ENCODE measurements at places on chromosomes 11 and 22.

- no peak for DNase-seq
These were observed 4.3 kb upstream of the PLXNB2 start for GRCh38 chr22:50311606-50312351.

GRCh38 chr11:130379276-130379675 lies 49.1 kb downstream of the ADAMTS8 start:
- no peak for DNase-seq

DNA sequence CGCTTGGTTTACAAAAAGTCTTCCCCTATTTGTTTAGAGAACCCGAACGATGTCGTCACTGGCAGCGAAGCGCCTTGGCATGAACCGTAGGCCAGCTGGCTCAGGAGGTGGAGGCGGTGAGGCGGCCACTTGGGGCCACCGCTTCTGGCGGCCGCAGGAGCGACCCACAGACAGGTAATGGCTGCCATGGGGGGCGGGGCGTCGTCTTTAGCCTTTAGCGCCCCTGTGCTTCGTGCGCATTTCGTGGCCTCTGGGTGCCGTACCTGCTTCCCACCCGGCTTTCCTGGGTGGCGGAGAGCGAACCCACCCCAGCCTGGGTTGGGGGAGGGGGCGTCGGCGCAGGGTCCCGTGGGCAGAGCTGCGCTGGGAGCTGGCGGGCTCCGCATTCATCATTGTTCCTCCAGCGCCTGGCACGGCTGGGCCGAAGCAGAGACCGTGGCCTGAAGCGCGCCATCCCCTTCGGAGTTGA lies 469 bp upstream of the OSBP2 start:
- DNase-seq, result peak; percentile 63

- DNase-seq, result no peak
These were observed 125.0 kb upstream of the ARHGAP42 start for GRCh38 chr11:100562128-100562527.

DNA sequence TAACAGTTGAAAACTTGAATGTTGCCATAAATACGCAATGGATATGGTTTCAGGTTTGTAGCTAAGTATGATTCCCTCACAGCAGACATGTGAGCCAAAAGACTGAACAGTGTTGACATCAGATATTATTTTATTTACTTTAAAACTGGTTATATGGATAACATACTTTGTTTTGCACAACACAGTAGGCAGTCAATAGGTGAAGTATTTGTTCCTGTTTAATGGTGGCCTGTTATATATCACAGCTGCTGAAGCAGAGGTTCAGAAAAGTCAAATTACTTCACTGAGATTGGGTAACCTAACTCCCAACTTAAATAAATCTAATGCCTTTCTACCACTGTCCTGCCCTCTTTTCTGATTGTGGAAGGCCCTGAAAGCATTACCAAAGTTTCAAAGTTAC lies 44.6 kb downstream of the YAP1 start:
- no peak for DNase-seq

GRCh38 chr22:20086763-20087162 lies 6.7 kb downstream of the DGCR8 start:
- no peak for DNase-seq

- DNase-seq, result no peak
These were observed 11.2 kb downstream of the EIF4G2 start for GRCh38 chr11:10797531-10797930.

- no peak for DNase-seq
These were observed 40.5 kb downstream of the BRD1 start for GRCh38 chr22:49786976-49787706.

DNA sequence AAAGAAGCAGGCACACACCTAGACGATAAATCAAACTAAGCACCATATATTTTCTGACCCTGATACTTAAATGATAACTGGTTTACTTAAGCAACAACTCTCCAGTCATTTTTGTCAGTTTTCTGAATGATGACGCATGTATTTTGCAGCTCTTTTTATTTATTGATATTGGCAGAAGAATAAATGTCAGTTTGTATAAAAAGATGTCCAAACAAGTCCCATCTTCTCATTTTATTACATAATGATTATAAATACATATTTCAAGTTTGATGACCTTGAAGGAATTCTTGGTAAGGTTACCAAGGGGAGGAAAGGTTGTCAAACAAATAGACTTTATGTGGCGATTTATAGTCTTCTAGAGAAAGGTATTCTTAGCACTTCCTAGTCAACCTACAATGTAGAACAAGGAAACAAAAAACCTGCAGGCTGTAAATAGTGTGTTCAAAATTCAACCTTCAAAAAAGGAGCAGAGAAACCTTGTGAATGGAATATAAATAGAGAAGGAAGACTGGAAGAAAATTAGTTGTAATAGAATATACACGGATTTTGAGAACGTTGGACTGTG lies 190.7 kb downstream of the JRKL start:
- no peak for DNase-seq

GRCh38 chr11:2927851-2928604 lies 1.2 kb downstream of the PHLDA2 start:
- DNase-seq, result no peak

DNA sequence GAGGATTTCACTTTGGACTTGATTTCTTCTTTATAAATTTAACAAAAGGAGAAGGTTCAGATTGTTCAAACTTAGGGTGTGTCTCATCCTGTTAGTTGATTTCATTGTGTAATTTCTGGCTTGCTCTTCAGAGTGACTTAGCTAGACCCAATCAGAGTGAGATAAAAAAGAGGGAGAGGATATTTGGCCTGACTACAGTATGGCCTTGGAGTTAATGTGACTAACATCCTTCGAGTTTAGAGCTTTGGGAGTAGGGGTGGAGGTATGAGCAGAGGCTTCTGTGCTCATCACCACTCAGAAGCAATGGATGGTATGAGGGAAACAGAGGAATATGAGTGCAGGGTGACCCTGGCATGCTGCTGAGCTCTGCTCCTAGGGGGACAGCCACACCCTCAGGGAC lies 114.2 kb downstream of the ME3 start:
- DNase-seq, result no peak

DNA sequence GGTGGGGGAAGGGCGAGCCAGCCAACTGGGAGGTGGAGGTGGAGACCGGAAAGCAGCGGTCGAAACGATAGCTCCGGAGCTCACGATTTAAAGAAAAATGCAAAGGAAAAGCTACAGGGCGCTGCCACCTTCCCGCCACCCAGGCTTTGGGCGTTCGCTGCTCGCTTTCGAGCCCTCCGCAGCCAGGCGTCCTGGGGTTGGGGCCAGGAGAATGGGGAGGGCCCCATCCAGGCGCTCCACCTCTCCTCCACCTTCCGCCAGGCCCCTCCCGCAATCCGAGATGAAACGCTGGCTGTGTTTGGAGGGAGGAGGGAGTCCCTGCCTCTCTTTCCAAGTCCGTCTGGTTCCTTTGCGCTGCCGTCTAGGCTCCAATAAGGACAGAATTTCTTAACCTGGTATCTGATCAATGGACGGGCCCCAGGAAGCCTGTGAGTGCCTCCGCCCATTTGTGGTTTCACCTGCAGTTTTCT lies 483 bp upstream of the ABTB2 start:
- peak; percentile 63 for DNase-seq

GRCh38 chr11:23370580-23371275 lies 510.5 kb upstream of the CCDC179 start:
- DNase-seq, result no peak

DNA sequence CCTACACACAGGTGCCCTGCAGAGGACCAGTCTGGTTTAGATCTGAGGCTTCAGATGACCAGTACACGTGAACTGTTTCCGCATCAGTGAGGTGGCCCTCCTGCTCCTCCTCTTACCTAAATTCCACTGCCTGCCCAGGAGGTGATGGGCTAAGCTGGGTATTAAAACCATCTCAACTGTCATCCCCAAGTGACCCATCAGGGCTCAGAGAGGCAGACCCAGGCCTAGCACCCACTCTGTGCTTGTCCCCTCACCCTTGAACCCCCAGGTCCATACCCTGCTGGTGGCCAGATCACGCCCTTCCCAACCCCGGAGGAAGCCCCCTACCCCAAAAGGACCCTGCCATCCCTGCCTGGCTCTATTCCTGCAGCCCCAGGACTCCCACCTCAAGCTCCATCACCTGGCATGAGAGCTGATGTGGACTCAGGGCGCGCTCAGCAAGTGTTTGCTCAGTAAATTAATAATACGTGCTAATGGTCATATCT lies 21.3 kb downstream of the RSPH14 start:
- DNase-seq, result no peak

DNA sequence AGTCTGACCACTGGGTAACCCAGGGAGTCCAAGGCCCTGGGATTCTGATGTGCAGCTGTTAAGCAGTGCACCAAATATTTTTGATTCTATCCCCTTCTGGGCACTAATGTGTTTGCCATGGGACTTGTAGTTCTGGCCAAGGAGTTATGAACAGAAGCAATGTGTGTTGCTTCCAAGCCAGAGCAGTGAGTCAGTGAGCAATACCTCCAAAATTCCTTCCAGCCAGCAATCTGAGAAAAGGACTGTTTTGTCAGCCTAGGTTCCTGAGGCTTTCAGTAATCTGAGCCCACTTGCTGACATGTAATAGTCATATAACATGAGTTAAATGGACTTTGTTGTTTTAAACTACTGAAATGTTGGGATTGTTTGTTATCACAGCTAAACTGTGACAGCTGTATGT lies 311.4 kb downstream of the NELL1 start:
- no peak for DNase-seq

DNA sequence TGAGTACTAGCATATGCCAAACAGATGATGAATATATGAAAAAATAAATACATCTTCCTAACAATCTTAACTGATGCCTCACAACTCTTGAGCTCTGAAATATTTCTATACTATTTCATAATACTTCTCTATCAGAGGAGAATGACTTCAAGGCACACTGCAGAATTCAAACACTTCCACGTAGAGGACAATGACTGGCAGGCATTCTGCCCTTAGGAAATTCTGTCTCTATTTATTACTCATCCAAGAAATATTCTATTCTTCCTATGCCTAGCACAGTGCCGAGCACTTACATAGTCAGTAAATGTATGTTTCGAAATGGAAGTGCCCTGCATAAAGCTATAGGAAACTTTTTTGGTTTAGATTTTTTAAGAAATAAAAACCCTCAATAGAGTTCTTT lies 809.1 kb downstream of the DLG2 start:
- DNase-seq, result no peak

- no peak for DNase-seq
These were observed 367.4 kb upstream of the FAT3 start for GRCh38 chr11:91857179-91857578.
